Activated CD4-positive, alpha-beta T cell treated with anti-CD3 and anti-CD28 coated beads, Interleukin-2, amount 50 U/mL, for 4 hours (primary cell): ENCODE measurements at places on chromosomes 13 and 19.

DNA sequence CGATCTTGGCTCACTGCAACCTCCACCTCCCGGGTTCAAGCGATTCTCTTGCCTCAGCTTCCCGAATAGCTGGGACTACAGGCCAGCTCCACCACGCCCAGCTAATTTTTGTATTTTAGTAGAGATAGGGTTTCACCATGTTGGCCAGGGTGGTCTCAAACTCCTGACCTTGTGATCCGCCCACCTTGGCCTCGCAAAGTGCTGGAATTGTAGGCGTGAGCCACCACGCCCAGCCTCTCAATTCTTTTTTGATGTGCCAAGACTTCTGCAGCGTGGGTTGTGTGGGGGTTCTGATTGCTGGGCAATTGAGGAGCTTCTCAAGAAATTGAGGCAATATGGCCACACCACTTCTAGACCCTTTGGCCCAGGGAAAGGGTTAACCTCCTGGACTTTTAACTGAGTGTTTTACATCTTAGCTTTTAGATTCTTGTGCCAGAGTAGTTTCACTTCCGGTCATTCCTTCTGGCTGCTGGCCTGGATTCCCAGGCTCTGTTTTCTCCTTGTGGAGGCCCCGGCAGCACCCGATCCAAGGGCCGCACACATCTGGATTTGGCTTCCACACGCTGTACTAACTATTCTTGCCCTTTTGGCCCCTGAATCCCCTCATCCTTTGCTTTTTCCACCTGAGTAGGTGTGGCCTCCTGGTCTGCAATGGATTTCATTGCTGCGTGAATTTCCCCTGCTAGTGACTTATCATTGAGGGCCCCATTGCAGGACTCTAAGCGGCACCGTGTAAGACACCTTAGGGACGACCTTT lies 14.7 kb downstream of the SMARCA4 start:
- DNase-seq, result no peak

DNA sequence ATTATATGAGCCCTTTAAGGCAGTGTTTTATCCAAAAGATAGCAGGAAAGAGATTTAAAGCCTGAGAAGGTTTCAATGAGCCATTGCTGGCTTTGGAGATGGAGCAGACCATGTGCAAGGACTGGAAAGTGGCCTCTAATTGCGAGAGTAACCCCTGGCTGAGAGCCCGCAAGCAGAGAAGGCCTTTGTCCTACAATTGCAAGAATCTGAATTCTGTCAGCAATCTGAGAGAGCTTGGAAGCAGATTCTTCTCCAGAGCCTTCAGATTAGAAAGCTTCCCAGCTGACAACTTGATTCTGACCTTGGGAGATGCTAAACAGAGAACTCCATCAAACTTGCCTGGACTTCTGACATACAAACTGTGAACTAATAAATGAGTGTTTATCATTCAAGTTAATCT lies 528.7 kb upstream of the KLF12 start:
- DNase-seq, result no peak

DNA sequence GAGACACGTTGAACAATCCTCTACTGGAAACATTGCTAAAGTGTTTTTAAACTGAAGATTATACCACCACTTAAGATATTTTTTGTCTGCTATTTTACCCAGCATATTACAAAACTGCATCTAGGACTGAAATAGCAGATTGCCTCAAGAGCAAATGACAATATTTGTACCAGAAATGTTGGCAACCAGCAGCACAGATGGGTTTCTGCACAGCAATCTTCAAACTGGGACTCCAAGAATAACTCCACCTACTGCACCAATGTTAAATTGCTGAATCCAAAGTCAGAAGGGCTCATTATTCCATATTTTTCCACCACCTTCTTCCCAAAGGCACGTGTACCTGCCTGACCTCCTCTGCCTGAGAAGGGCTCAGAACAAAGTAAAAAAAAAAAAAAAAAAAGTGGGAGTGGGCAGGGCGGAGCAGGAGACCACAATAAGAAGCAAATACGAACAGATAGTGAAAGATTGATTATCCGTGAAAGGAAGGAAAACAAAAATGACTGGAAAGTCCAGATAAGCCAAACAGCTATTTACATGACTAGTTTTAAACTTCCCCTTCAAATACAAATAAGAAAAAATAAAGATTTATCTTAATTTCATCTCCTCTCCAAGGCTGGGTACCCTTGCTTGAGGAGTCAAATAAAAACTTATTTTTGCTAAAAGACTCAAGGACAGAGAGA lies 79.4 kb downstream of the FOXO1 start:
- no peak for DNase-seq

DNA sequence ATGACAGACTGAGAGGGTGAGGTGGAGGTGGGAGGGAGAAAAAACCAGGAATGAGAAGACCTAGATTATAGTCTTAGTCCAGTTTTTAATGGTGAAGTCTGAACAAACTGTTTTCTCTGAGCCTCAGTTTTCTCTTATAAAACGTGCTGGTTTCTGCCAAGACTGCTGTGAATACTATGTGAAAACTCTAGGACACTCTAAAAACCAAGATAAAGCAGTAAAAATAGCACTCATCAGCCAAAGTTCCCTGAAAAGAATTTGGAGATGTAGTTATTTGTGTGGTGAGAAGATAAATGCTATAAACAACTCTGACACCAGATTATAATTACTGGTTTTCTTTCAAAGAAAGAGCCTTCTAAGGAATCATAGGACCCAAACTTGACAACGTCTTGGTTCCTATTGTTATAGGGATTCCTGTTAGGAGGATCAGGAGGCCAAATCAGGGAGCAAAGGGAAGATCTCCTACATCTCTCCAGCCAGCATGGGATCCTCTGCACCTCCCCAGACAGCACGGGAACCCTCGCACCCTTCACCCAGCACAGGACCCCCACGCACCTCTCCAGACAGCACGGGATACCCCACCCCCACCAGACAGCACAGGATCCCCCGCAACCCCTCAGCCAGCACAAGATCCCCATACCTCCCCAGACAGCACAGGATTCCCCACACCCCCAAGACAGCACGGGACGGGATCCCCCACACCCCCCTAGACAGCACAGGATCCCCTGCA lies 130.2 kb downstream of the MIPEP start:
- no peak for DNase-seq

- DNase-seq, result no peak
These were observed 10.9 kb downstream of the IGFLR1 start for GRCh38 chr19:35731353-35731752.

- no peak for DNase-seq
These were observed 318.1 kb downstream of the GPC5 start for GRCh38 chr13:91716436-91717065.

DNA sequence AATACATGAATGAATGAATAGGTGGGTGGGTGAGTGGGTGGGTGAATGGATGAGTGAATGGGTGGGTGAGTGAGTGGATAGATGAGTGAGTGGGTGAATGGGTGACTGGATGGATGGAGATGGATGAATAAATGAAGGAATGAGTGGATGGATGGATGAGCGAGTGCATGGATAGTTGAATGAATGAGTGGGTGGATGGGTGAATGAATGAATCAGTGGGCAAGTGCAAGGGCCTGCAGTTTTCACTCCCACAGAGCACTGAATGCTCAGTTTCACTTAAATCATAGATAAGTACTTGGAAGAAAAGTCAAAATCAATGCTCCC lies 12.4 kb downstream of the GAS6 start:
- no peak for DNase-seq

GRCh38 chr19:39409208-39410016 lies 2.8 kb downstream of the ZFP36 start:
- DNase-seq, result peak; percentile 82

DNA sequence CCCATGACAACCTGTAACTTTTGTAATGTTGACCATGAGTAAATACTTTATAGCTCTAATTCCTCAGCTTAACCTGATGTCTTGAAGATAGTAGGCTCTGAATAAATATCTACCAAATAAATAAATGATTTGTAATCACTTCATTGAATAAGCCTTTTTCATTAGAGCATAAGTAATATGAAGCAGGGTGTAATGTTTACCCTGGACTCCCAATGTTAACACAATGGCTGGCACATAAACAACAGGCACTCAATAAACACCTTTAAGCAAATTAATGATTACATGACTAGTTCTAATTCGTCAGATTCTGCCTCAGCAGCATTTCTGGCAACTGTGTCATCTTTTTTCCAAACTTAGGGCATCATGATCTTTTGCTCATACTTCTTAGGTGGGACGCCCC lies 396.3 kb downstream of the LIG4 start:
- DNase-seq, result no peak

DNA sequence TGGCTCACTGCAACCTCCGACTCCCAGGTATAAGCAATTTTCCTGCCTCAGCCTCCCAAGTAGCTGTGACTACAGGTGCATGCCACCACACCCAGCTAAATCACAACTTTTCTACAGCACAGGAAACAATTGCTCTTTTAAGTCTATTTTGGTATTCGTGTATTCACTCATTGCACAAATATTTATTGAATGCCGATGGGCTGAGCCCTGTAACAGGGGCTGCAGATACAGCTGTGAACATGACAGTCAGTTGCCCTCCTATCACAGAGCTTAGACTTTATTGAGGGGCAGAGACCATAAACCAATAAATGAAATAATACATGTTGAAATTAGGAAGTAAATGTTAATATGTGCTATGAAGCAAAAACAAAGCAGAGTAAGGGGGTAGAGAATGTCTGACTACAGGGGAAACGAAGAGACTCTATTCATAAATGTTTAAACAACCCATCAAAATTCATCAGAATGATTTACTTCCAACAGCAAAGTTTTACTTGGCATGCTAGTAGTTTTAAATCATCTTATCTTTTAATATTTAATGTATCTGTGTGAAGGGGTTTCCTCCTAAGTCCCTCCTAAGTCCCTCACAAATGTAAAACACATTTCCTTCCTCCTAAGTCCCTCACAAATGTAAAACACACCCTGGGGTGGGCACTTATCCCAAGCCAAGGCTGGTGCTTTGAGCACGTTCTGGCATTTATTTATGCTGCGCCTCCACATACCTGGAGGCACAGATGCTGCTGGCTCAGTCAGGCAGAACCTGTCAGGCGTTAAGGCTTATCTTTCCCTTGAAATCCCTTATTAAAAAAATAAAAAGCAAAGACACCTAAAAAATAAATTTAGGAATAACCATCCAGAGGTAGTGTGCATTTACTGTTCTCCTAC lies 140.8 kb downstream of the MIPEP start:
- DNase-seq, result no peak

DNA sequence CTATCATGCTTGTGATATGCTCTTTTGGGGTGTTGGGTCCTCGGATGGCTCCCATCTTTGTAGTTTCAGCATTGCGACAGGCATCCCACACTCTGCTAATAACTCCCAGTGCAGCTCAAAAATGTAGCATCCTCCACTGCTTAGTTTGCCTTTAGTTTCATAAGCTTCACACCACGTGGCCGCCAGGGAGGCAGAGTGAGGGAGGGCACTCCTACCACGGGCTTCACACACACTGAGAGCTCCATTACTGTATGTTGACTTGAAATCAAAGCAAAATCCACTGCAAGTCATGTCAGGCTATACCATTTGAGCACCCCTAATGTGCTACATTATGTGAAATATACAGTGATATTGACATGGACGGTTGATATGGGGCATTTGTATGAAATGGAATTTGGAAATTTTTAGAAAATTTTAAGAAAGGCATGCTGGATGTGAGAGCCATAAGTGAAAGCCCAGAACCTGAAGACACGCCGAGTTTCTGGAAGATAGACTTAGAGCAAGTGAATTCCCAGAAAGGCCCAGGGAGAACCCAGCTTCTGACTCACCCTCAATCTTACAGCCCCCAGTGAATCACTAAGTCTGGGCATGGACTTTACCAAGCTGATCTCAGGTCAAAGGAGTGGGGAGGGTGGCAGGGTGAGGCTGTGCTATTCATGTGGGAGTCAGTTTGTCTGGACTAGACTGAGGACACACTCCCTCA lies 94.1 kb downstream of the HSPH1 start:
- no peak for DNase-seq

- no peak for DNase-seq
These were observed 1.4 kb downstream of the ZNF324 start for GRCh38 chr19:58468216-58468839.

- DNase-seq, result no peak
These were observed 420.2 kb downstream of the KCTD12 start for GRCh38 chr13:76466043-76466442.
